Ecto neural progenitor cell (in vitro differentiated cells): ENCODE measurements at places on chromosomes 6 and 20.
A peak's percentile ranks its signal among the peaks of the same experiment; 100 is the strongest.

- DNase-seq, result no peak
Measured at GRCh38 chr20:40770564-40771307, 81.7 kb upstream of the MAFB start.

DNA sequence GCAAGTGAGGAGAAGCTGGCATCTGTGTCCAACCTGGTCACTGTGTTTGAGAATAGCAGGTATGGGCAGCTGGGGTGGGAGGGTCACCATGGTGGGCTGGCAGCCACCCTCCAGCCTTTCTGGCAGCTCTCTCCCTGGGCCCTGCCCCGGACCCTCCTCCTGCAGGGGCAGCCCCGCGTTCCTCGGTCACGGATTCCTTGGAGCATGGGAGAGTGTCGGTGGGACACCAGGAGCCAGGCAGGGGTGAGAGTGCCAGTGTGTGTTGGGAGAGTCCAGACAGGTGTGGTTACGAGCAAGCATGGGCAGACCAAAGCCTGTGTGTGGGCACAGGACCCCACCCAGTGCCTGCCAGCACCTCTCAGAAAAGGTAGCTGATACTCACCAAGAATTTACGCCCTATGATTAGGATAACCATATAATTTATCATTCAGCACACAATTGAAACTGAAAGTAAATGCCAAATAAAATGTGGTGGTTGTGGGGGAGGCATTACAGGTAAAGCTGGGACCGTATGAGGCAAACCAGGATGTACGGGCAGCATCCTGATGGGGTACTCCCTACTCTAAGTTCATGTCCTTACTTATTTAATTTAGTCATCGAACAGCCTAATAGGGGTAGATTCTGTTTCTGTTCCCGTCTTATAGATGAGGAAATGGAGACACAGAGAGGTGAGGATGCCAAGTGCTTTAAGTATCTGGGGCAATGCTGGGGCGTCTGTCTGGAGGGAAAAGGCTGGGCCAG is 542 bp downstream of the FGD2 start:
- no peak for DNase-seq

DNA sequence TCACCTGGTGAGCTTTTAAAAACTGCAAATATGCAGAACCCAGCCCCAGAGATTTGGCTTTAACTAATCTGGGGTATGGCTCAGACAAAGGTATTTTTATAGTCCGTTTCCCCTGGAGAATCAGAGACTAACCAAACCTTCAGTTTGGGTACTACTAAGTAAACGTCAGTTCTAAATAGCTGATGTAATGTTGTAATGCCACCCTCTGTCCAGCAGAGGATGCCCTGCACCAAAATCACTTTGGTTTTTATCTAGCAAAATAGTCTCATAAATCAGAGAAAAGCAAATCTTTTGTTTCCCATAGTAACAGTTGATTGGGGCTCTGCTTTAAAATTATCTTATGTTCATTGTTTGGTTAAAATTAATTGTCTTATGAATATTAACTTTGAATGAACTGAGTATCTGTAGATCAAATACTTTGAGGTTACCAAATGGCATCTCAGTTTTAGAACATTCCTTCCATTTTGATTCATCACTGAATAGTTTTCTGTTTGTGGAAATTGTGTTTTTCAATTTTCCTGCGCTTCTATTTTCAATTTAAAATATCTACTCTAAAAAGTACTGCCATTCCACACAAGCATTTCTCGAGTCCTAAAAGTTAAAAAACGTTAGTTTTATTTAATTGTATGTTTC is 278.3 kb upstream of the PLCB4 start:
- no peak for DNase-seq

GRCh38 chr6:90264561-90264960 is 32.1 kb downstream of the BACH2 start:
- no peak for DNase-seq

DNA sequence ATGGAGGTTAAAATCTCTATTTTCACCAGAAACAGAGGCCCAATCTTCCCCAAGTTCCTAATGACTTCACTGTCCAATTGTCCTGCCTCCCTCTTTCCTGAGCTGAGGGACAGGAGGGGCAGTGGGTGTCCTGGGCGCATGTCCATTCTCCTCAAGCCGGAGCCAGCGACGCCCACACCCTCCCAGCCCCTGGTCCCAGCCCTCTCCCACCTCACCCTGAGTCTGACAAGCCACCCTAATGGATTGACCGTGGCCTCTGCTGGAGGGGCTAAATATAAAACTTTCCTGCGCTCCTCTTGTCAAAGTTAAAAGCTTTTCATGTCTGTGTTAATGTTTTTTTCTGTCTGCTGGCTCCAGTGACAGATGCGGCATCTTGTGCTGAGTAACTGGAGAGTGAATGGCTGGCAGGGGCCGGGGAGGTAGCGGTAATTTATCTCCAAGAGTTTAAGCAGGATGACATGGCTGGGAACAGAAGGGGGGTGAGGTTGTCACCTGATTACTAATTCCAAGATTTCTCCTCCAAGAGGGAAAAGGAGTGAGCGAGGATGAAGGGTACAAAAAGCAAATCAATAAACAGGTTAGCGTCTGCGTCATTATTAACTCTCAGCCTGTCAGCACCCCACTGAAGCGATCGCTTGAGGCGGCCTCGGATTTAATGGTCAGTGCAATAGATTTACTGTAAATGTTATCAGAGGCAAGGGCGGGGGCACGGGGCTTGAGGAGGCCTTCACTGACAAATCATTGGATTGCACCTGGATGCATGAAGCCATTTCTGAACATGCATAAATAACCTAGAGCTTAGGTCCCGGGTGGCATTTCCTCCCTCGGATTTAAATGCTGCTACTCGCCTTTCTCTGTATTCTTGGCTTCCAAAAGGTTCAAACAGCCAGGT is 118.1 kb upstream of the MAFB start:
- DNase-seq, result peak; percentile 34

GRCh38 chr6:35092362-35093117 is 48.6 kb downstream of the TCP11 start:
- no peak for DNase-seq

GRCh38 chr20:1562622-1563021 is 5.1 kb upstream of the SIRPD start:
- DNase-seq, result no peak

DNA sequence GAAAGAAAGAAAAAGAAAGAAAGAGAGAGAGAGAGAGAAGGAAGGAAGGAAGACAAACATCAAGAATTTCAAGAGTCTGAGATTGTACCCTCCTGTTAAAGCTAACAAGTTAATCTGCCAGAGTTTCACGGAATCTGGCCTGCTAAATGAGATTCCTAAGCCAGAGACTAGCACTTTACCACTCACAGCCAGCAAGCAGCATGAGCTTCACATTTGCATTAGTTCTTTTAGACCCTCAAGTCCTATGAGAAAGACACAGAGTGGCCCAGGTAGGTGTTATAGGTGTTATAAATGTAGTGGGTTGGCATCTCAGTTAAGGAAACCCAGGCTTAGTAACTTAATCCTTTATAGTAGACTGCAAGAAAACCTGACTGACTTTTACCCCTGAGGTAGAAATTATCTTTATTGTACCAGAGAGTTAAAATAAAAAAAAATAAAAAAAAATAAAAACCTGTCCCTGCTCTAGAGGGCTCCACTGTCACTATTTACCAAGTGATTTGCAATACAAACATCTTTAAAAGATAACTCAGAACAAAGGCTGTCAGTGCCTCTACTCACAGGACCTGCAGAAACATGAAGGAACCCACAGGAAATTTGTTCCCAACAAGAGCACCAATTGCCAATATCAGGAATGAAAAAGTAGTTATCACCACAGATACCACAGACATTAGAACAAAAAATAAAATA is 9.7 kb upstream of the IBTK start:
- DNase-seq, result no peak

GRCh38 chr20:46559685-46560440 is 9.4 kb upstream of the OCSTAMP start:
- DNase-seq, result no peak

DNA sequence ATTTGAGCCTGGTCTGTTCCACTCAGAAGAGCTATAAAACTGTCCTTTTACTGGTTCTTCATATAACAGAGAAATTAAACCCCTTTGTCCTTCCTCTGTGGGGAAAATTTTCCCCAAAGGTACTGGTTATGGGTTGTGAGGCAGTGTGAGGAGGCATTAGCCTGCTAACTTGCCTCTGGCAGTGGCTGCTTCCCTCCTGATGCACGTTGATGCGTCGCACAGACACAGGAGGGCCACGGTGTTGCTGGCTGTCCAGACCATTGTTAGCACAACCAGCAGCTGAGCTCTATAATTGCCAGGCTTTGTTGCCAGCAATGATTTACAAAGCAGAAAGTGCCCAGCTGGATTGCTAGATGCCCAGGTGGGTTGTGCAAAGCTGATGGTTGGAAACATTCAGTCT is 10.1 kb downstream of the AAR2 start:
- no peak for DNase-seq

GRCh38 chr6:7805850-7806214 is 79.9 kb downstream of the BMP6 start:
- DNase-seq, result no peak

- DNase-seq, result no peak
Measured at GRCh38 chr6:113366505-113366904, 490.6 kb upstream of the MARCKS start.

GRCh38 chr20:23120936-23121750 is 35.0 kb upstream of the CD93 start:
- DNase-seq, result no peak

DNA sequence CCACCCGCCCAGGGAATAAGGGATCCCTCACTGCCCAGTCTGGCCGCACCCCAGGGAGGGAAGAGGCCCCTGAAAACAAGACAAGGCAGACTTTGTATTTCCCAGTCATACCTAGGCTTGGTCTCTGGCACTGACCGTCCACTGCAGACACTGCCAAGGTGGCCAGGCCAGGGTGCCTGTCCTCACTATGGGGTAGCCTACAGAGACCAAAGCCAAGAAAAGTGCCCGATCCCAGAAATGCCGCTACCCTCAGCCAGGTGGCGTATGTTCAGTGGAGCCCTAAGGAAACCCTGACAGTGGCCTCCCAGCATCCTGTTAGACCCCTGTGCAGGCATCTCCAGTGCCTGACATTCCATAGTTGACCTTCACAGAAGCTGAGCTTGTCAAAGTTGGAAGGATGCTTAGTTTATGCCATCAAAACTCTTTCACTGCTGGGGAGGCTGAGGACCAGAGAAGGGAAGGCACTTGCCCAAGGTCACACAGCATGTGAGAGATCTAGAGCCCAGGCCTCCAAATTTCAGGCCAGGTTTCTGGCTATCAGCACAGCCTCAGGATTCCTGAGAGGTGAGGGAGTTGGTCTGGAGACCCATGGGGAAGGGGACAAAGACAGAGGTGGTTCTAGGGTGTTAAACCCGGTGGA is 2.5 kb downstream of the SCRT2 start:
- DNase-seq, result no peak

- no peak for DNase-seq
Measured at GRCh38 chr6:96450082-96450769, 71.4 kb upstream of the UFL1 start.

- DNase-seq, result peak; percentile 81
Measured at GRCh38 chr20:35768731-35769664, 2.8 kb upstream of the PHF20 start.

DNA sequence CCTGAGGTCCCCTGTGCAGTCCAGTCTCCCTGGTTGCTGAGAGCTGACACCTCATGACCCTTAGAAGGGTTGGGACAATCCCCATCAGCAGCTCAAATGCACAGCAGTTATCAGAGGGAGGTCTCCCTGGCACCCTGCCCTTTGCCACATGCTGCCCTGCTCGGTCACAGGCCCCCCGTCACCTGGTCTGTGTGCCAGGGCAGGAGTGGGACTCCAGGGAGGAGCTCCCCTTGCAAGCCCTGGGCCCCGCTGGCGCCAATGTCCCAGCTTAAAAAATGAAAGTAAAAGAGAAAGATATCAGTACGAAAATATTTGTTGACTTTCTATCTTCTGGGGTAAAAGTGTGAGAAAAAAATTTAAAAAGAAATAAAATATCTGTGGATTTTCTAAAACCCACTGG is 68.1 kb upstream of the SLC22A16 start:
- no peak for DNase-seq

DNA sequence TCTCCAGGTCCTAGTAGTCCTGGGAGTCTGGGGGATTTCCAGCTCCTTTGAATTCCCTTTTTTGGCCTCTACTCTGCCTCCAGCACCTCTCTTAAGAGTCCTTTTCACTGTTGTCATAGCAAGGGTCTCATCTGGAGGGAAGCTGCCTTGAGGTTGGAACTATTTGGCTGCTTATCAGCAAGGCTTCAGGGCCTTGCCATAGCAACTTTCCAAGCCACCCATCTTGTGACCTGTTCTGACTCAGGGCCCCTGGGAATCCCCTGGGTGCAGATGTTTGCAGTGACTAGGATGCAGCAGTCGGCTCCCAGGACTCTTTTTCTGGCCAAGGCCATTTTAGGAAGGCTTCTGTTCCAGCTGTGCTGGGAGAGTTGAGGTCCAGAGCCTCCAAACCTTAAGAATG is 12.4 kb downstream of the PKIG start:
- DNase-seq, result no peak
